ENCODE measurements at places on chromosomes 1 and 21. TPM values are rescaled to one million over a fixed set of nuclear protein-coding genes. Genes with fewer than 3 reads are reported as not detected.

GRCh38 chr1:155729031-155729898, 40.4 kb downstream of the DAP3 start:
- peak; percentile 68 for DNase-seq

DNA sequence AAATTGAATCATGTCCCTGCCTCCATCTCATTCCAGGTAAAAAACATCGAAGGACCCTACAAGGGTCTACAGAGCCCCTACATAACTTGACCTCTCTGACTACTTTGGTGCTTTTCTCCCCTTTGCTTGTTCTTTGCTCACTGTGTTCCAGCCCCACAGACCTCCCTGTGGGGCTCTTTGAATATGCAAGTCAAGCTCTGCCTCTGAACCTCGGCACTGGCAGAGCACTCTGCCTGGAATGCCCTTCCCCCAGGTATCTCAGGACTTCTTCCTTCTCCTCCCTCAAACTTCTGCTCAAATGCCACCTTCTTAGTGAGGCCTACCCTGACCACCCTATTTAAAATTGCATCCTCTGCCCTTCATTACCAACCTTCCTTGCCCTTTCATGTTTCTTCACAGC, 87.8 kb upstream of the CD34 start:
- DNase-seq: no peak

ZNF593OS gene
- total RNA-seq: not detected

LRRC41 gene
- total RNA-seq: 65.4 TPM

CITED4 gene
- 7.9 TPM for total RNA-seq

MAP3K7CL gene
- total RNA-seq: 88.3 TPM

BGLAP gene
- total RNA-seq: 1.0 TPM

IQGAP3 gene
- 10.3 TPM for total RNA-seq

All from tongue (tissue), 3 donors.